ENCODE measurements at places on chromosomes 3 and 15.
A peak's percentile ranks its signal among the peaks of the same experiment; 100 is the strongest.

GRCh38 chr3:58065700-58066167 lies 57.5 kb downstream of the FLNB start:
- DNase-seq: no peak

DNA sequence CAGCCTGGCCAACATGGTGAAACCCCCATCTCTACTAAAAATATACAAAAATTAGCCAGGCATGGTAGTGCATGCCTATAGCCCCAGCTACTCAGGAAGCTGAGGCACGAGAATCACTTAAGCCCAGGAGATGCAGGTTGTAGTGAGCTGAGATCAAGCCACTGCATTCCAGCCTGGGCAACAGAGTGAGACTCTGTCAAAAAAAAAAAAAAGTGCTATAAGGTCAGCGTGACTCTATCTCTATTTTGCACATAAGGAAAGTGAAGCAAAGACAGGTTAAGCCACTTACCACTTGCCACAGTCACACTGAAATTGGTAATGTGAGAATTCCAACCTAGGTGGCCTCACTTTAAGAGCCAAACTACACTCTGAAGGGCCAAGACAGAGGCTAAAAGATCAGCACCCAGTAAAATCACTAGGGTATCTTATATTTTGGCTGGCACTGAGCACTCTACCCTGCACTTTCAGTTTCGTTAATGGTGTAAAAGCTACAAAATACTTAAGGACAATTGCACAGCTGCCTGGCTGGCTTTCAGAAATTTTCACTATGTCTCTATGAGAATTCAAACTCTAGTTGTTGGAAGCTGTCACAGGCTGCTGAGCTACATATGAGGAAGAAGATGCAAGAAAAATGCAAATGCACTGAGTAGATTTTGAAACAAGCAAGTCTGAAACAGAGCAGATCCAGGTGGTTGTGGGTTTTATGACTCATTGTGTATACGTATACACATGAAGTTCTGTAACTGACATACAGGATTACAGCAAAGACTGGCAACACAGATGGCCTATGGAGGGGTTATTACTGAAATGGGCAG lies 32.7 kb downstream of the TRANK1 start:
- peak; percentile 57 for DNase-seq

- DNase-seq: no peak
Observed at GRCh38 chr3:44206261-44206660, 35.4 kb upstream of the TOPAZ1 start.

- DNase-seq: no peak
Observed at GRCh38 chr3:76561494-76562236, 478.2 kb upstream of the ROBO2 start.

GRCh38 chr3:4834403-4834866 lies 144.8 kb upstream of the BHLHE40 start:
- peak; percentile 80 for DNase-seq

GRCh38 chr15:40941528-40942336 lies 11.5 kb upstream of the CHAC1 start:
- DNase-seq: peak; percentile 84

DNA sequence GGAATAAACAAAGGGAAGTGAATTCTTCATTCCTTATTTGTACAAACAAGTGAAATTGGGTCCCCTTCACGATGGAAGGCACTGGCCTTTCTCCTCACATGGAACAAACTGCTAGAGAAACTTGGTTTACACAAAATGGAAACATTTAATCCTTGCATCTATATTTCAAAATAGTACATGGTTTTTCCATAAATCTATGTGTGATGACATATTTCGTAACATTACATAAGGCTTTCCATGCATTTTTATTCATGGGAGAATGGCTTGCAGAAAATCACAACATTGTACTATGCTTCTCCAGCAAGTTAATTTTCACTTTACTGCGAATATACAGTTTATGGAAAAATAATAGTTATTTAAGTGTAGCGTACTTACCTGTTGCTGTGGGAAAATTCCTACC lies 81.0 kb upstream of the CDIN1 start:
- DNase-seq: no peak

DNA sequence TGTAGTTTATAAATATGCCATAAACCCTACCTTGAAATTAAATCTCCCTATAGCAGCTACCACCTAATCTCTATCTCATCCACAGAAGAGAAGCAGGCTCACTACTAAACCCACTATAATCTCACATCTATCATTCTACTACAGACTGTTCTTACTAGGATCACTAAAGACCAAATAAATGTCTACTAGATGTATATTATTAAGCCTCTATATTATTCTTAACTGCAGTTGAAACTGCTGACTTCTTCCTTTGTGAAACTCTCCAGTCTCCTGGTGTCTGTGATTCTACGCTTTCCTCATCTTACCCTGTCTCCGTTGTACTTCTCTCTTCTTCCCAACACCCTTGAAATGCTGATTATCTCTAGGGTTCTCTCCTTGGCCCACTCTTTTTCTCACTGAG lies 1154.0 kb downstream of the IGSF11 start:
- DNase-seq: no peak

GRCh38 chr15:67972377-67972776 lies 81.7 kb upstream of the PIAS1 start:
- DNase-seq: no peak

- no peak for DNase-seq
Observed at GRCh38 chr3:52609316-52609815, 73.0 kb downstream of the UQCC5 start.

DNA sequence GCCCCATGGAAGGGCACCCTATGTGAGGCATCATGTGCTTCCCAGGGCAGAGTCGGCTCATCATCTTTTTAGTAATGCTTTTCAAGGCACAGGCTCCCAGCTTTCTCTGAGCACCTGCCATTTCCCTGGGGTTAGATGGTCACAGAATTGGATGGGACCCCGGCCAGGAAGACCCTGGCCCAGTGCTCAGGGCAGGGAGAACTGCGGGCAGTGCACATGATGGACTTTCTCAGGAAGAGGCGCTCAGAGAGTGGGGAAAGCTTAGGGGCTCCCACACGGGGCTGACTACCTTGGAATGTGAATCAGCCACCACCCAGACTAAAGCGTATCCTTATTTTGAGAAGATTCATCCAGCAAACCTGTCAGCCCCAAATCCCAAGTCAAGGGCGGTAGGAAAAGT lies 16.5 kb upstream of the SKOR1 start:
- no peak for DNase-seq

DNA sequence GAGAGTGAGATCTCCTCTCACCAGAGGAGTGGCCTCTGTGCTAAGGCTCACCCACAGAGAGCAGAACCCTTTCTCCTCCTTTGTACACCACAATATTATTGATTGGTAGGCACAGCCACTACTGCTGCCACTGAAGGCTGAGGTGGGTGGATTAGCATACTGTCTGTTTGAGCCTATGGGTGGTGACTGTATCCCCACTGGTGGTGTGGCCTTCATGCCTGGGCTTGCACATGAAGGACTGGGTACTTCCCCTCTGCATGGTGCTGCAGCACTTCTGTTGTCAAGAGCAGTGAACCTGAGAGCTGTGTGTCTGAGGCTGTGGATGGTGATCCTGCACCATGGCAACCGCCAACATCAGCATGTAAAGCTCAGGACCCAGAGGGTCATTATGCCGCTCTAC lies 35.7 kb upstream of the NECTIN3 start:
- DNase-seq: no peak

DNA sequence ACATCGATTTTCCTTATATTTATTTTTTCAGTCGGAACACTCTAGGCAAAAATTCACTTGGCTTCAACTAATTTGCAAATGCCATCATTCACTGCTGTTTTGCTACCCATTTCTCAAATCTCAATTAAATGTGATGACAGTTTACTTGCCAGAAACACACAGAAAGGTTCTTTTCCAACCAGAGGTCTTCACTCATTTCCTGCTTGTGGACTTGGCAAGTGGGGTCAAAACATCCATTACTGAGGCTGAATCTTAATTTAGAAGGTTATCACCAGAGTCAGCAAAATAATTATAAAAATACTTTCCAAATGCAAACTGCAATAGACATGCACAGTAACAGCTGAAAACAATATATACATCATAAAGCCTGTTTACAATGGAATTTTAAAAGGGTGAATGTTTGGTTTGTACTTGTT lies 625.4 kb upstream of the TBL1XR1 start:
- no peak for DNase-seq

DNA sequence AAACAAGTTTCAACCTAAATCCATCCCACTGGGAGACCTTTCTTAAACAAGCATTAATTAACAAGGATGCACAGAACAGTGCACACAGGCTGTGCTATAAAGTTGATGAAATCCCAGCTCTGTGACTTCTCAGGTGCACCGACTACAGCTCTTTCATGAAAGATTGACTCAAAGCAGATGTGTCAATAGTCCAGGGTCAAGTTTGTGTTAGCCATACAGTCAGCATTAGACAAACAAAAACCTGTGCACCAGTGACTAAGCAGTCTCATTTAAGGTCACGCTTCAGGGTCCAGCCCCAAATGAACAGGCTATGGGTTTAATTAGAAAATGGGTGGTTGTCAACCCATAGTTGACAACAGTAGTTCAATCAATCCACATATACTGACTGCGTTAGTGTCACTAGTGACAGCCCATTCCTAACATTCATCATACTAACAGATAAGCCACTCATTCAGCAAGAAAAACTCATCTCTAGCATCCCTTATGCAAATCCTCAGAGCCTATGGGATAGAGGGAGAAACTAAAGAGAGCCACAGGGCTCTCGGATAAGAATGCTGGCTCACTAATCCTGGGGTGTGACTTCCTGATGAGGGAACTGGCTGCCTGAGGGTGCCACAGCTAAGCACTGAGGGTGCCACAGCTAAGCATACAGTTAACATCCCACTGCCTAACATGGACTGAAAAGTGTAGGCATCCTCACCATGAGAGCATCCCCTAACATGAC lies 84.1 kb downstream of the WNT5A start:
- DNase-seq: no peak

- no peak for DNase-seq
Observed at GRCh38 chr3:126078866-126079265, 5.1 kb downstream of the SLC41A3 start.

- no peak for DNase-seq
Observed at GRCh38 chr3:167520266-167521005, 46.6 kb upstream of the SERPINI2 start.

DNA sequence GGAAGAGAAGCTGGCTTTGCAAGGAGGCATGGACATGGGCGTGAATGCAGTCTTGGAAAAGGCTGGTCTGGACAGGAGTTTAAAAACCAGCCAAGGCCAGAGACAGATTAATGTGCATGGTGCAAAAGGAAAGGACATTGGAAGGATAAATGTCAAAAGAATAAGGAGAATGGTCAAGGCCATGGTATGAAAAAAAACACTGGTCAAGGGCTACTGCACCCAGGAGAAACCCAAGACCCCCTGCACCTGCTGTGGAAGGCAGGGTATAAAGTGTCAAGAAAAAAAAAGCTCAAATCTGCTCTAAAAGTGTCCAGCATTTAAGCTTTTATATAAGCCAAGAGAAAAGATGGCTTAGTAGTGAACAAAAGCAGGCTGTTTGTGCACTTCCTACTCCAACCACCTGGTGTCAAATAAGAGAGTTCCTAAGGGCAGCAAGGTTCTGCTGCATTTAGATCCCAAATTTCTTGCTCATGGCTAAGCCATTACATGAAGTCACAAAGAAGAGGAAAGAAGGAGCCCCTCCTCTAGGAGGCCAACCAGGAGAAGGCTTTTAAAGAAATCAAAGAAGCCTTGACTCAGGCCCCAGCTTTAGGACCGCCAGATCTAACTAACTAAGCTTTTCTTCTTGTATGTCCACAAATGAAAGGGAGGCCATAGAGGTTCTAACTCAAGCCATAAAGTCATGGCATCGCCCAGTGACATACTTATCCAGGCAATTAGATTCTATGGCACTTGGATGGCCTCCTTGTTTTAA lies 16.9 kb downstream of the CCR4 start:
- DNase-seq: no peak

DNA sequence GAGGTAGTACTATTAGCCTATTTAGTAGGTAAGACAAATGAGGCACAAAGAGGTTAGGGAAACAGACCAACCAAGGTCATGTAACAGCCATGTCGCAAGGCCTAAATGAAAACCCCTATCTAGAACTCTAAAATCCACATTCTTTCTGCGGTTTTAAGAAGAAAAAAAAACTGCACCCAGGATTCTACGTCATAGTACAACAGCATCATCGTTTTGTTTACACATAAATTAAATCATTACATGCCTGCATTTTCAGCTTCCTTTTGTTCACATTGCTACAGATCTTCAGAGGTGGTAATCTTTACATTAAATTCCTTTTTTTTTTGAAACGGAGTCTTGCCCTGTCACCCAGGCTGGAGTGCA lies 548 bp upstream of the PSMD6 start:
- DNase-seq: no peak

DNA sequence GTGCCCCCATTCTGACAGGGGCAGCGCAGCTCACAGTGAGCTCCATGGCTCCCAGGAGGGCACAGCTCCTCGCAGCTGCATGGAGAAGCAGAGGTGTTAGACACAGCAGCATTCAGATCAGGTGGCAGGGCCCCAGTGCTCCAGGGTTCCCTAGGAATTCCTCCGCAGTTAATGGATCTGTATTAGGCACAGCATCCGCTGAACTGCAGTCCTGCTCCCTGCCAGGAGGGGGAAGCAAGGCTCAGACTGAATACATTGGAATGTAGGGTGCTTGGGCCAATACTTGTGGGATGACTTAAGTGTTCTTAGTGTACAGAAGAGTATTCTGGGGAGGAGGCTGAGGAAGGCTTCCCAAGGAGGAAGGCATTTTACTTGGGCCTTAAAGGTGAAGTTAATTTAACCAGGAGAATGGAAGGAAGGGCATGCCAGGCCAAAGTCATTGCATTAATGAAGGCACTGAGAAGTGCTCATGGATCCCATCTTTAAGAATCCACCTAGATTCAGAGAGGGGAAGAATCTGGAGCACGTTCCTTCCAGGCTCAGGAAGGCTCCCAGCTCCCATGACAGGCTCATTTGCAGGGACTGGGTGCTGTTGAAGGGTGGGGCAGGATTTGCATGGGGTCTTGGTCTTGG lies 111.6 kb downstream of the RAB11A start:
- peak; percentile 14 for DNase-seq

GRCh38 chr3:71317749-71318457 lies 265.6 kb downstream of the FOXP1 start:
- no peak for DNase-seq

- DNase-seq: no peak
Observed at GRCh38 chr3:24662449-24663345, 168.0 kb upstream of the THRB start.

DNA sequence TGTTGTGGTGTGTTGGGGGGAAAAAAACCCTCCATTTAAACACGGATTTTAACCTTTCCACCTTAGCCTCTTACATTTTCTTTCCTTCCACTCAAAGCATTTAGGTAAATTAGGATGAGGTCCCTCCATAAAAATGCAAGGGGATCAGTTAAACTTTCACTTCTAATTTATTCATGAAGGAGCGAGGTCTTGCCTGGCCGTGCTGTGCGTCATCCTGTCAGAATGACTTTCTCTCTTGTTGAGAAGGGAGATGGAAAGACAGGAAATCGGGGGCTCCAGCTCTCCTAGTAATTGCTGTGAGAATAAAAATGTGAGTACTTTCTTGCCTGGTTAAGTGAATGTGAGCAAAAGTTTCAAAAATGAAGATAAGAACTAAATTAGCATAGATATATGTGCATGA lies 962.3 kb upstream of the NR2F2 start:
- no peak for DNase-seq

DNA sequence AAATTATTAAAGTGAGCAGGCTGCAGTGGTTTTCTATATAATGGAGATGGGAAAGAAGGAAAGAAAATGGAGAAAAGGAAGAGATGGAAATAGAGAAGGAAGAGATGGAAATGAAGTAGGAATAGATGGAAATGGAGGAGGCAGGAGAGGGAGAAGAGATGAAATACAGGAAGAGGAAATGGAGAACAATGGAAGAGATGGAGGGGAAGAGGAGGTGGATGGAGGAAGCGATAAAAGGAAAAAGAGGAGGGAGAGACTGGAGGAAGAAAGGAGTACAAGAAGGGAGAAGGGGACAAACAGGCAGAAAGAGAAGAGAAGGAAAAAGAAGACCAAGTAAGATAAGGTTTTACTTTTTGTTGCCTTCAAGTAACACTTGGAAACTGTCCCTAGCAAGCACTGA lies 67.6 kb downstream of the CLASP2 start:
- no peak for DNase-seq

All from CD4-positive, alpha-beta T cell treated with Interleukin-6 for 4 hours (primary cell).